ENCODE measurements at places on chromosomes 4 and X.

GRCh38 chrX:122934131-122934530 lies 249.9 kb upstream of the GRIA3 start:
- no peak for DNase-seq

GRCh38 chrX:125533352-125533751 lies 213.7 kb downstream of the TEX13C start:
- DNase-seq: no peak

- DNase-seq: no peak
Measured at GRCh38 chr4:77415689-77416088, 189.9 kb upstream of the CXCL13 start.

DNA sequence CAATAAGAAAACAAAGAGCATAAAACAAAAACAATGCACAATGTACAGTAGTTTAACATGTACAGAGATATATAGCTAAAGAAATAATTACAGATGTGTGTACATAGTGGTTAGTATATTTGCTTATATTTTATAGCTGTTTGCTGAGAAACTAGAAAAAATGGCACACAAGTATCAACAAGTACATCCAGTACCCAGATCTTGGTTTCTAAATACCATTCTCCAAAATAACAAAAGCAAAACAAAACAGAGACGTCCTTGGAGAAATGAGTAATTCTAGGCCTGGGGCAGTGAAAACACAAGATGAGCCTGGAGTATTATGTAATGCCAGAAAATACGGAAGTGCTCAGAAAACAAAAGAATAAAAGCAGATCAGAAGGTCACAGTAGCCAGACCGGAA lies 189.6 kb downstream of the TMEM47 start:
- DNase-seq: no peak

- DNase-seq: no peak
Measured at GRCh38 chr4:101345596-101346350, 1.6 kb downstream of the PPP3CA start.

DNA sequence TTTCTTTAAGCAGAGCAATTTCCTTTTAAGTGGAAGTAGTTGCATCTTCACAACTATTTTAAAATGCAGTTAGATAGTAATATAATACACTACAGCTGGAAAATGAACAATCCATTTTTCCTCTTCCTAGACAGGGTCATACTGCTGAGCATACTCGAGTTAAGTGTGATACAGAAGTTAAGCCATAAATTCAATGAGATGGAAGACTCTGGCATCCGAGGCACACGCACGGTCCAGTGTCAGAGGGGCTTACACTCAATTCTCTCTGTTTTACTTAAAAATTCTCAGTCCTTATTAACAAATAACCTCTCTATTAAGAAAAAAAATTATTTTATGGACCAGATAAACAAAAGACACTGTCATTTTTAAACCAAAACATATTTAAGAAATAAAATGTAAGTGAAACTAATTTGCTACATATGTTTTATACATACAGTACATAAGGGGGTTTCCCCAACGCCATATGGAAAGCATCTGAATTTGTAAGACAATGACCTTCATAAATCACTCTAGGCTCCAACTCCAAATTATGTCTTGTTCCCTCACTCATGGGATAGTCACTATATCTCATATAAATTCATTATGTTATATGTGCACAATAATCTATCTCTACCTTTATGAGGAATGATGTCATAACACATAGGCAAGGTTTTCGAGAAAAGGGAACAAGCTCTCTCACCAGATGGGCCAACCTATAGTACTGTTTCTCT lies 315.3 kb downstream of the PAPSS1 start:
- no peak for DNase-seq

DNA sequence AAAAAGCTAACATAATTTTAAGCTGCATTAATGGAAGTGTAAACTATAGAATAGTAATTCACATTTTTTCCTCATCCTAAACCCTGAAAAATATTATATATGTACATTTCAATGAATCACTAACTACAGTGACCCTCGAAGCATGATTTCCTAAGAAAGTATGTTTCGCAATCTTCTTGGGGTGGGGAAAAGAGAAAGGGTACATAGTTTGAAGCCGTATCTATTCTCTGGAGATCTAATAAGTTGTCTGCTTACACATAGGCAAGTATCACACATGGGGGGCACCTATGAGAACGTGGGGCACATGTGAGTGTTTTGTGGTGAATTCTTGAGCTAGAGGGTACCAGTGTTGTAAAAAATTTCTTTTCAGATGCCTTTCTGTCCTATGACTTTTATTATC lies 71.2 kb downstream of the JADE1 start:
- DNase-seq: no peak

- DNase-seq: no peak
Measured at GRCh38 chr4:184410748-184411147, 63.6 kb downstream of the IRF2 start.

- DNase-seq: no peak
Measured at GRCh38 chrX:31550158-31550557, 478.3 kb upstream of the FTHL17 start.

- DNase-seq: no peak
Measured at GRCh38 chr4:13530823-13531624, 13.3 kb downstream of the NKX3-2 start.

GRCh38 chr4:137674066-137674465 lies 141.8 kb upstream of the PCDH18 start:
- no peak for DNase-seq

DNA sequence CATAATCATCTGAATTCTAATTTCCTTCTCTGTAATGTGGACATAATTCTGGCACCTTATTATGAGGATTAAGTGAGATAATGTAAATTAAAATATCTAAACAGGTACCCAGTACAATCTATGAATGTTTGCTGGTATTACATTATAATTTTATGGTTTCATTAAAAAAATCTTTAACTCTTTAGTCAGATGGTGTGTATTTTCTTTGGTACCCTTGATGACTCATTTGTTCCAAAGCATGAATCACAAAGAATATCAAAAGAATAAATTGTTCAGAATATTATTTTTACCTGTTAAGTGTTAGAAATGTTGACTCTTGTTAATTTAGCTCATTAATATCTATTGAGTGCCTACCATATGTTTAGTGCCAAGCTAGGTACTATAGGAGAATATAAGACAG lies 74.3 kb downstream of the SNX25 start:
- no peak for DNase-seq

DNA sequence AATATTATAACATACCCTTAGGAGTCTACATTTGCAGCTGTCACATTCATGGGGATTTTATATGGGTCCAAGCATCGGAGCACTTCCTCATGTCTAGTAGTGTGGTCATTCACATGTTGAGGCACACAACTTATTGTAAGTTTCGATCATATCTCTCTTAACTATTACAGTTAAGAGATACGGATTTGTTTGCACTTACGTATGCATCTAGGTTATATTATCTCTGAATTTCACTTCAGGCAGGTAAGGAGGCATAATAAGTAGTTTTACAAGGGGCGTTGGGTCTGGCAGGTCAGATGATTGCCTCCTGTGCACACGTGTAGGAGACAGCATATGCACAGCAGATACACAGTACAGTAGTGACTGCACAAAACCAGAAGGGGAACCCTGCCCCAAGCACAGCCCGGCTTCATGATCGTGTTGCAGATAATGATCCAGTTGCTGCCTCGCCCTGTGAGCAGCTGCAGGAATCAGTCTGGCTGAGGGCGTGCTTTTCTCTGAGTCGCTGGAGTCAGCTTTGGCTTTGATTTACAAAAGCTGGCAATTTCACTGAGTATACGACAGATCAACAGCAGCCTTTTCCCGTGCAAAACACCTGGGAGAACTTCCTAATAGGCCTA lies 302.9 kb upstream of the GATB start:
- DNase-seq: no peak

DNA sequence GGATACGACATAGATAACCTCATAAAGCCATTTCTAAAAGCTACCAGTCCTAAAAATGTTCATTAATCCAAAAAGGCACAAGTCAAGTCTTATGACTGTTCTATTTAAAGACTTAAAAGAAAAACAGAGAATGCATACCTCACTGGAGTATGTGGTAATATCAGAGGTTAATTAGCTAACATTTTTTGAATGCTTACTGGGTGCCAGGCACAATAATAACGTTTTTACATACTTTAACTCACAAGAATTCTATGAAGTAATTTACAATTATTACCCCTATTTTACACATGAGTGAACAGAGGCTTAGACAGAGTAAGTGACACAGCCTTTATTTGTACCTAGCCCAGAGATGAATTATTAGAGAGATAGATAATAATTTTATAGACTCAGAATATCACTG lies 207.5 kb downstream of the PDGFC start:
- no peak for DNase-seq

GRCh38 chrX:30943984-30944383 lies 54.9 kb upstream of the TAB3 start:
- no peak for DNase-seq

- no peak for DNase-seq
Measured at GRCh38 chr4:70114096-70114495, 39.9 kb upstream of the PRR27 start.

- DNase-seq: no peak
Measured at GRCh38 chr4:38013461-38014366, 53.5 kb downstream of the PTTG2 start.

GRCh38 chr4:23455456-23456158 lies 434.2 kb downstream of the PPARGC1A start:
- no peak for DNase-seq

Data from glomerular endothelial cell (primary cell).